ENCODE measurements at places on chromosomes 11 and 22. TPM values are rescaled to one million over a fixed set of nuclear protein-coding genes. Genes with fewer than 3 reads are reported as not detected.

The TCF20 gene
- total RNA-seq = 50.2 TPM

The TECTA gene
- total RNA-seq = 0.92 TPM

The PLA2G3 gene
- total RNA-seq = 0.78 TPM

The GUCY1A2 gene
- 3.2 TPM for total RNA-seq

The DKK3 gene
- total RNA-seq = 80.0 TPM

The CELSR1 gene
- 6.7 TPM for total RNA-seq

The MYO7A gene
- 21.0 TPM for total RNA-seq

The BDNF gene
- total RNA-seq = 6.8 TPM

The CATSPER1 gene
- total RNA-seq = 0.92 TPM

The ALKBH3 gene
- 29.3 TPM for total RNA-seq

The HTR3A gene
- 0.29 TPM for total RNA-seq

The YPEL4 gene
- 1.9 TPM for total RNA-seq

The CNTF gene
- total RNA-seq = 0.60 TPM

The MUC6 gene
- total RNA-seq = 173 TPM
